Renal cortical epithelial cell (primary cell): ENCODE measurements at places on chromosomes 3 and 15. TPM values are rescaled to one million over a fixed set of nuclear protein-coding genes. Genes with fewer than 3 reads are reported as not detected.
A peak's percentile ranks its signal among the peaks of the same experiment; 100 is the strongest.

Gene LINGO1
- total RNA-seq: not detected in 2 replicates

Gene NRG4
- 0.15 TPM in 1 of 2 replicates, not detected in the other for total RNA-seq

Gene TICRR
- 0.65 and 1.9 TPM in 2 replicates for total RNA-seq

Gene GOLGA8K
- 0.40 TPM in 1 of 2 replicates, not detected in the other for total RNA-seq

Gene FGD5
- 0.30 and 3.3 TPM in 2 replicates for total RNA-seq

Gene ZPLD1
- 58.6 and 74.8 TPM in 2 replicates for total RNA-seq

Gene VGLL3
- total RNA-seq: 0.99 and 16.0 TPM in 2 replicates

Gene ANKUB1
- total RNA-seq: not detected in 2 replicates

Gene ATXN7
- 8.2 and 14.5 TPM in 2 replicates for total RNA-seq

Gene FETUB
- not detected in 2 replicates for total RNA-seq

Gene CISH
- total RNA-seq: 1.9 and 6.4 TPM in 2 replicates

Gene CCR8
- 1.0 TPM in 1 of 2 replicates, not detected in the other for total RNA-seq

Gene FBXW12
- total RNA-seq: not detected in 2 replicates

DNA sequence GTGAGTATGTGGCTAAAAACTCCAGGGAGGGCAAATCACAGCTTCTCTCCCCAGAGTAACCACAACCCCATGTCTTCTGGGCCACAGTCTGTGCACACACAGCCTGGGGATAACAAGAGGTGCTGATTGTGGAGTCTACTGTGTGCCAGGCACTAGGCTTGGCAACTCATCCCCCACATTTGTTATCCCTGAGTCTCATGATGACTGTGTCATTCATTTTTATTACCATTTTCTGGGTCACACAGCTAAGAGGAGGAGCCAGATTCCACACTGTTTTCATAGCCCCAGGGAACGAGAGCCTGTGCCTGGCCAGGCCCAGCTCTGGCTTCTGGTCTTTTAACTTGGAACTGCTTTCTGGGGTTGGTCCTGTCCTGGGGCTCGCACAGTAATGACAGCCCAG lies 34.5 kb downstream of the ESYT3 start:
- peak; percentile 81 for DNase-seq

DNA sequence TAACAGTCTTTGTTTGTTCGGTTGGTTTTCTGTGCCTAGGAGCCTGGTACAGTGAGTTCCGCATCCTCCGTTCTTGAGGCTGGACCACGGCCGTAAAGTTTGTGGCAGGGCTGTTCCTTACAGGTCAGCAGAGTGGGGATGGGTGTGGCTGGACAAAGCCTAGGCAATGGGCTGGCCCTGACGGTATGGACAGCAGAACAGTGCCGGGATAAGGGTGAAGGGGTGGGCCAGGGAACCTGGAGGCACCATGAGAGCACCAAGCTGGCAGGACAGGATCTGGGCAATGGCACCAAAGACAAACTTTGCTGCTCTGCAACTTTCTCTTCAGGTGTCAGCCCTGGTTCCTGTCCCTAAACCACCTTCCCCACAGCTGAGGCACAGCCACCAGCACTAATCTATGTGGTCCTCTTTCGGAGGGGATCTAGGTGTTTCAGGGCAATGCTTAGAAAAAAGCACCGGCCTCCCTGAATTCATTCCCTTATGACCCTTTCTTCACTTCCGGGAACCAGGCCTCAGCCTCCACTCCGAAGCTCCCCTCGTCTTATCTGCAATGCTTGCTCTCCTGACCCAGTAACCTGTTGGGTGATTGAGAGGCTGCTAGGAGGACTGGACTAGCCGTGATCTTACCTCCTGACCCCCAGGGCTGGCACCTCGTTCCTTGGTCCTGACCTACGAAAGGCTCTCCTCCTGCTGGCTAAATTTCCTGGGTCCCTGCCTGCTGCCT lies 54.4 kb downstream of the KLHL6 start:
- no peak for DNase-seq

GRCh38 chr3:43537225-43537624 lies 84.6 kb downstream of the ANO10 start:
- DNase-seq: peak; percentile 18

DNA sequence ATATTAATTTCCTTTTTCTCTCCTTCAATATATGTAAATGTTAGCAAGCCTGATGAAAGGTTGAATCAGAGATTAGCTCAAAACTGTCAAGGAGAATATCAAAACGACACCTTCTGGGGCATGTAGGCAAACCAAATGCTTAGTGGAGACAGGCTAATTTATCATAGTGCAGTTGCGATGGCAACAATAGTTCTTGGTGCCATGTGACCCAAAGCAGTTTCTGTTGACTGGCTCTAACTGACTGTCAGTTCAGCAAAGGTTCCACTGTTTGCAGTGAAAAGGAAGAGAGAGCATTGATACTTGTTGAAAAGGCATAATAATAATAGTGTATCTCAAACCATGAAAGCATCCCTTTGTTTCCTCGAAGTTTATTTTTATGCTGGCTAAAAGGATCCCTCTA lies 513.9 kb downstream of the NLGN1 start:
- DNase-seq: peak; percentile 23

GRCh38 chr3:128360705-128361271 lies 105.9 kb downstream of the DNAJB8 start:
- DNase-seq: no peak

DNA sequence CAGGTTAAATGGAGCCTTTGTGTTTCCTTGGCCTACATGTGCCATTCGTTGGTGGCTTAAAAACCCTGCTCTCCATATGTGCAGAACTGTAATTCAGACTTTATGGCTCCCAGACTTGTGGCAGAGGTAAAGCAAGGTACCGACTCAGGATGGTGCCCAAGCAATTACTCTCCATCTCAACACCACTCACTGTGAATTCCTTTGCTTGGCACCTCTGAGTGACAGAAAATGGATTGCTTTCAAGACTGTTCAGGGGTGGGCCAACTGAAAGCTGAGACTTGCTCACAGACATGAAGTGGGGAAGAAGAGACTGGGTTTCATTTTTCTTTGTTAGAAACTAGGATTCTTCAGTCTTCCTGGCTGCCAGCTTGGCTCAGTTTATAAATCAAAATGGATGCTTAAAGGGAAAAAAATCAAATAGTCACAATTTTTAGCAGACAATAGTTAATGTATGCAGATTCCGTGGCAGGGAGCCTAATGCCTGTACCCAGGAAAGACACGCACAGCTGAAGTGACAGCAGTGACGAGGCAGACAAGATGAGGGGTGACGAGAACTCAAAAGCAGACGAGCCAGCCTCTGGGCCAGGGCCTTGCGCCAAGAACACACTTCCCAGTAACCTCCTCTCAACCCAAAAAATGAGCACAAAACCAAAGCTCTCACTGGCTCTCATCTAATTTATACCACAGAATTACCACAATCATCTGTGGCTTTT lies 207.9 kb upstream of the SLC2A2 start:
- DNase-seq: no peak

GRCh38 chr3:157148196-157148889 lies 11.6 kb downstream of the CCNL1 start:
- DNase-seq: no peak

DNA sequence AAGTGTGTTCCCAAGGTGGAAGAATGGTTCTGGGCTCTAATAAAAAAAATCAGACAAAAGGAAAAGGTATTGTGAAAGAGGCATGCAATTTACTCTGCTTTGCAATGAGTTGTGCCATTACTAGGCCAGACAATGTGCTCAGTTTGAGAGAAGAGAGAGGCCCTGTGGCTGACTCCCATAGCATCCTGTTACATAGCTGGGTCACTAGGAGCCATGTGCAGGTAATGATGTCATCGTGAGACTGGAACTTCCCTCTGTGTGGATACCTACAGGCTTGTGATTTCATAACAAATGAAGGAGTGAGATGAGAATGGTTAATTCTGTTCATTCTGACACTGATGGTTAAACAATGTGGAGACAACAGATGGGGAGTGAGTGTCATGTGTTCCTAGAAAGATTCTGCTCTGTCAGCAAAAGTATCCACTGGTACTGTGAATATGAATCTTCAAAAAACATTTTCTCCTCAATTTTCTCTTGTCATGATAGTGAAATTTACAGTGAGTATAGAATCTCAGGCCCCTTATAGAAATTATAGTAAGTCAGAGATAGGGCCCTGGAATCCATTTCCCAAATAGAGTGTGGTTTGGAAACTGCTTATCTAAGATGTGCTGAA lies 648.7 kb upstream of the DPPA4 start:
- DNase-seq: peak; percentile 38

DNA sequence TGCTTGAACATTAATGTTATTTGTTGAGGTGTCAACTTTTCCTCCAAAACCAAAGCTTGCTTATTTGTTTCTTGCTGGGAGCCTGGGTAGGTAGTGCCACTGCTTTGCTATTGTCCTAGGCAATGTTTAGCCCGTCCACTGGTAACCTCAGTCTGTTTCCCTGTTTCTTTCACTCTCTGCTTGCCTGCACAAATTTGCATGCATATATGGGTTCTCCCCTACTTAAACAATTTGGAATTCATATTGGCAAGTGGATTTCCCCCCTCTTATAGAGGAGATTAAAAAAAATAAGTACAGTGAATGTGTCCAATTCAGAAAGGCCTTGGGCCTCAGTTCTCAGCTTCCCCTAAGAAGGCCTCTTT lies 45.0 kb upstream of the BOC start:
- no peak for DNase-seq

DNA sequence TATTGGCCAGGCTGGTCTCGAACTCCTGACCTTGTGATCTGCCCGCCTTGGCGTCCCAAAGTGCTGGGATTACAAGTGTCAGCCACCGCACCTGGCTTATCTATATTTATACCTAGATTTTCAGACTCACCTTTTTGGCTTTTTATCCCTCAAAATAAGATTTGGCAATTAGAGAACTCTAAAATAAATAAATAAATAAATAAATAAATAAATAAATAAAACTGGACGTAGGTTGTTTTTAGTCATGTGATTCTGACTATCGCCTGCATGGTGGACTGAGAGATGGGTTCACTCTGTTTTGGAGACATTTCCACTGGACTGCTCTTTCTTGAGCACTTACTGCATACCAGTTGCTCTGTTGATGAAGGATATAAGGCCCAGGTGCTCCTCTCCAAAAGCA lies 46.2 kb upstream of the AKAP13 start:
- DNase-seq: no peak

- DNase-seq: no peak
Measured at GRCh38 chr3:127851899-127852298, 29.6 kb upstream of the MGLL start.

GRCh38 chr3:108008931-108009639 lies 81.7 kb downstream of the CD47 start:
- DNase-seq: peak; percentile 79

DNA sequence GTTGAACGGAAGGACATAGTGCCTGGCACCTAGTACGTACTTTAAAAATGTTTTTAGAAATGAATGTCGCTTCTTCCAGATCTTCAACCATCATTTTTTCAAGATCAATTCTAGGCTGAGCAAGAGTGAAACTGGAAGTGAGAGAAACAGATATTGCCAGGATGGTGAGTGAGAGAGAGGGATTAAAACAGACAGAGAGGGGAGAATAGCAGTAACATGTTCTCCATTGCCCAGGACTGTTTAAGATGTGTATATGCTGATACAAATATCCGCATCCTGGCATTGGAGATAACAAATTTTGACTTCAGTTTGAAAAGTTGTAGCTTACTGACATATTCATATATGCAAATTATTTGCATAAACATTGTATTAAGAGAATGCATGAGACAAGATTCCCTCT lies 1156.1 kb downstream of the TBL1XR1 start:
- no peak for DNase-seq

DNA sequence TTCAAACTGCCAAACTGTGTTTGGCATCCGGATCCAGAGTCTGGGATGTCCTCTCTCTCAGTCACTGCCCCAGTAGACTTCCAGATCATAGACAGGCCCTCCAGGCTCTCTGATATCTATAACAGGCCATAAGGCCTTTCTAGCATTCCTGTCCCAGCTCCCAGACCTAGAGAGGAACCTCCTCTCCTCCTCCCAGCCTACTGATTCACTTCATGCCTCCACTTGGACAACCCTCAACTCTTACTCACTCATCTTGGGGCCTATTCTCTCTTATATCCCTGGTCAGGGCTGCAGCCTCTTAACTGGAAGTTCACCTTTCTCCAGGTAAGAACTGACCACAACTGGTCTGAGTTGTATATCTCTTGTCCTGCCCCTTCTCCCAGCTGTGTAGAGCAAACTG lies 253.7 kb upstream of the TRIM42 start:
- DNase-seq: peak; percentile 8

- DNase-seq: peak; percentile 28
Measured at GRCh38 chr3:63232764-63233396, 45.2 kb upstream of the SYNPR start.

GRCh38 chr3:8736436-8736835 lies 2.8 kb downstream of the CAV3 start:
- DNase-seq: no peak

- DNase-seq: no peak
Measured at GRCh38 chr3:160125258-160125657, 100.0 kb upstream of the C3orf80 start.

- DNase-seq: no peak
Measured at GRCh38 chr3:14861446-14862302, 42.9 kb downstream of the FGD5 start.

GRCh38 chr3:130658678-130659077 lies 88.0 kb downstream of the PIK3R4 start:
- peak; percentile 90 for DNase-seq

GRCh38 chr3:62727536-62727935 lies 147.7 kb downstream of the CADPS start:
- no peak for DNase-seq

GRCh38 chr3:124089214-124089613 lies 97.3 kb upstream of the ROPN1 start:
- DNase-seq: no peak

DNA sequence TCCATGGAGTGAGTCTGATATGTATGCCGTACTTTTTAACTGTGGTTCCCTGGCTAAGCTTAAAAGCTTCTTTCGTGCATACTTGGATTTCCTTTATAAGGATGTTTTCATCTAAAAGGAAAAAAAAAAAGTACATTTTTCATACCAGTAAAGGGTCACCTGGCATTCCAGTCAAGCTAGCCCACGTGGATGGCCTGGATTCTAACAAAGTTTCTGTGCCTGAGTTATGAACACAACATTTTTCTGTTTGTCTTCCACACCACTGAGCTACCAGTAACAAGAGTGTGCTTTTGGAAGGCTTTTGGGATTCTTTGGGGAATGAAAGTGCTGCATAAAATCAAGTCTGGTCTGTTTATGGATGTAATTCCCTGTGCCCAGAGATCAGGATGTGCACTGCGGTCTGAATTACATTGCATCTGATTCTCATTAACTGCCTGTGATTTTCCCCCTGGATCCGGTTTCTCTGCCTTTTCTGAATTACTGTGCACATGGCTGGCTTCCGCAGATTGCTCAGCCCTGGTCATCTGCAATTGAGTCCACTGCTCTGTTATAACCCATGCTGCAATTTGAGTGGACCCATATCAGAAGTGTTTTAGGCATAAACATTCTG lies 38.2 kb upstream of the MAGI1 start:
- DNase-seq: no peak

- no peak for DNase-seq
Measured at GRCh38 chr3:123853686-123854372, 30.3 kb downstream of the MYLK start.
